HAP-1 (cell line): ENCODE measurements at places on chromosomes 5 and 9.

GRCh38 chr5:140795259-140795641 is 598 bp downstream of the PCDHA2 start:
- DNase-seq, result no peak

DNA sequence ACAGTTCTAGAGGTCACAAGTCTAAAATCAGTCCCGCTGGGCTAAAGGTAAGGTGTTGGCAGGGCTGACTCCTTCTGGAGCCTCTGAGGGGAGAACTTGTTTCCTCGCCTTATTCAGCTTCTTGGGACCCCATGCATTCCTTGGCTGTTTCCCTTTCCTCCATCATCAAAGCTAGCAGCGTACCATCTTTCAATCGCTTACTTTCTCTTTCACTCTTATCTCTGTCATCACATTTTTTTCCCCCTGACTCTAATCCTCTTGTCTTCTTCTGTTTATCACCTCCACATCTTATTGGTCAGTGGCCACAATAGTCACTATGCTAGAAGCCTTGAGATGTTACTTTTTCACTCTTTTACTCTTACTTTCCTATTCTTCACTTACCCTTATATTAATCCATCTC is 72.5 kb upstream of the SPEF2 start:
- DNase-seq, result no peak

DNA sequence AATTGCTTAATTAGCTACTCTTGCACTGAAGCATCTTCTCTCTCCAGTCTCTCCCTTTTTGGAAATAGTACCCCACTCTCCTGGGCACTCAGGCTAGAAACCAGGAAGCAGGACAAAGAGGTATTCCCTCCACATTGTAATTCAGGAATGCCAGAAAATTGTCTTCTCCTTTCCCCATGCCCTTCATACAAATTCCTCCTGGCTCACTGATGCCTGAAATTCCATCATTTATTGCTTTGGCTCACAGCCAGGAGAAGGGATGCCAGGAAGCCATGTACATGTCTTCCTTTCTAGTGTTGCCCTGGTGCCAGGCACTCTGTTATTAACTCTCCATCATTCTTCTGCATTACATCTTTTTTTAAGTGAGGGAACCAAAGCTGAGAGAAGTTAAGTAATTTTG is 716.5 kb upstream of the C9orf72 start:
- no peak for DNase-seq

GRCh38 chr9:121736934-121737462 is 85.6 kb downstream of the DAB2IP start:
- DNase-seq, result peak; percentile 41

- DNase-seq, result no peak
Measured at GRCh38 chr5:167998148-167998767, 293.2 kb upstream of the WWC1 start.

DNA sequence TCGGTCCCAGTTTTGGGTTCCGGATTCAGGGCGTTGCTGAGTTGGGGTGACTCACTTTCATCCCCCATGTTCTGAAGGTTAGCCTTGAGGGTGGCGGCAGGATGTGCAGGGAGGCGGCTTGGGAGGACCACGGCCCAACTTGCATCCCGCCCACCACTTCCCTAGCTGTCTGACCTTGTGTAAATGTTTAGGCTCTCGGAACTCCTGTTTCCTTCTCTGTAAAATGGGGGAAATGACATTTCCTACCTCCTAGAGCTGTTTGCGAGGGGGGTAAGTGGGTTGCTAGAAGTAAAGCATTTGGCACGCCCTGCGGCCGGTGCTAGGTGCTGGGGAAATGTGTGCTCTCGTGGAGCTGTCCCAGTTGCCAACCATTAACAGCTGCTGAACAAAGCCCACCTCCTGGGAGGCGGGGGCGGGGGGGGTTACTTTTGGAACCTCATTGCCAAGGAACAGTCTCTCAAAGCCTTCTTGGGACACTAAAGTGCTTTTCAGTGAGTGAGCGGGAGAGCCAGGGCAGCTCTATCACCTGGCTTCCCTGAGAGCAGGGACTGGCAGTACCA is 27.5 kb downstream of the PTGES2 start:
- no peak for DNase-seq
